ENCODE measurements at places on chromosomes 4 and X.

GRCh38 chr4:77433418-77433733, 172.2 kb upstream of the CXCL13 start:
- DNase-seq, result peak; percentile 8

DNA sequence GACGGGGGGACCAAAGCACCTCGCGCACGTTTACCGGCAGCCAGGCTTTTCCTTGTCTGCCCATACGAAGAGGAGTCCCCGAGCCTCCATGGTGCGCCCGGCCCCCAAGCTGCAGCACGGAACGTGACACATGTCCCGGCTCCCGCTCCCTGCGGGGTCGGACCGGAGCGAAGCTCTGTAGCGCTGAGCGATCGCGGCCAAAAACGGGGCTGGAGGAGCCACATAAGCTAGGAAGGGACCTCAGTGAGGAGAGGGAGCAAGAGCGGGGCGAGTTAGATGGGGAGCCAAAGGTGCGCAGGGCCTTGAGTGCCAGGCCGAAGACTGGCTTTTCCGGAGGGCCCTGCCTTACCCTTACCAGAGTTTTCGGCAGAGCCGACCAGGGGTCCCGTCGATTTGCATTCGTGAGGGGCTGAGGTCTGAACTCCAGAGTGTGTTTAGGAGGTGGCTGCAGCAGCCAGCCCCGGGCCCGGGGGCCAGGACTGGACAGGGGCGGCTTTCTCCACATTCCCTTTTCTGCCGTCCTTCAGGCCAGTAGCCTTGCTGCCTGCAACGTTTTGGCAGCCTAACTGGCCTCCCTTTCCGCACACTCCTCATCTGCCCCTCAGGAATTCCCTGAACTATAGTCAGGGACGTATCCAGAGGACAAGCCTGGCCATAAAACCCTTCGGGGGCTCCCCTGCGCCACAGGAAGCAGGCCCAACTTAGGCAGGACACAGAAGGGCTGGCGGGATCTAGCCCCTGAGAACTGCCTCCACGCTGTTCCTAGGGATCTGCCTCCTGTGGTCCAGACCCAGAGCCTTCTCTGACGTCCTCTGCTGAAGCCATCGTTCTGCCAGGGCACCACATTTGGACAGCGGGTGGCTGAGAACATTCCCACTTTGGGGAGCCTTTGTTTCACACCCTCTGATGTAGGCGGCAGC, 689 bp downstream of the SSR4 start:
- DNase-seq, result no peak

GRCh38 chr4:155434904-155435303, 58.1 kb upstream of the MAP9 start:
- DNase-seq, result no peak

DNA sequence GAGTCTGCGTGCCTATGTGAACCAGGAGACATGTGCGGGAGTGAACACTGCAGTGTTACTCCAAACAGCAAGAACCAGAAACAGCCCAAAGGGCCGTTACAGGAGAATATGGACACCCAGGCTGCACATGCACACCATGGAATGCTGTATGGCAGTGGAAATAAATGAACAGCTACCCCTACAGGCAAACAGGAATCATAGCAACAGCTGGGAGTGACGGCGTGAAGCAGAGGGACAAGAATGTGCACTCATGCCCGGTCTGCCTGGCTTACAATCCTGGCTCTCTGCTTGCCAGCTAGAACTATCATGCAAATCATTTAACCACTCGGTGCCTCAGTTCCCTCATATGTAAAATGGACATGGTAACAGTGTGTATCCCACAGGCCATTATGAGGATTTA, 16.6 kb downstream of the GPKOW start:
- DNase-seq, result no peak

DNA sequence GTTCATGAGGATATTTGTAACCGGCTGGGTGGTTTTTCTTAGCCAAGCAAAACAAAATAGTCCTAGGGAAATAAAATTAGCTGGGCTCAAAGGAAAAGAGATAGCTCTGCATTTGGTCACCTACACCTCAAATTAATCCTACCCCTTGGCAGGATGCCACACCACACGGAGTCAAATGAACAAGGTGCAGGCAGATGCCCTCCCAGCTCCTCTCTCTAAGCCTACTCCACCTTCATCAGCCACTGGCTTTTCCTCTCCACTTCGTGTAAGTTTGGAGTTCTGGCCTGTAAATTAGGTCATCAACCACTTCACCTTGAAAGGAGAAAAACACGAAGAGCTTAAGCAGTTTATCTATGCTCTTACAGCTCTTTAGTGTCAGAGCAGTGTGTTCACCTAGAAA, 1.4 kb downstream of the DDIT4L start:
- no peak for DNase-seq

GRCh38 chr4:10732914-10733415, 48.4 kb upstream of the CLNK start:
- no peak for DNase-seq

DNA sequence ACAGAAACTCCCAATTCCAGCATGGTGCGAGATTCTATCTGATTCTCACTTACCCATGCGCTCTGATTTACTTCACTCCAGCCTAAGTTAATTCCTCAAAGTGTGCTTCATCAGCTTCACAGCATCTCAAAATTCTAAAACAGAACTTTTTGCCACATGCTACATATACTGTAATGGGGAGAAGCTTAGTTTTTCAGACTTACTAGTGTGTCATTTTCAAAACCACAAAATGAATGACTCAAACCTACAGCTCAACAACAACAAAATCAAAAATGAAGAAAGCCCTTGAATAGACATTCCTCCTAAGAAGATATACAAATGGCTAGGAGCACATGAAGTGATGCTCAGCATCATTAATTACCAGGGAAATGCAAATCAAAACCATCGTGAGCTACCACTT, 14.9 kb downstream of the IRF2 start:
- DNase-seq, result no peak

DNA sequence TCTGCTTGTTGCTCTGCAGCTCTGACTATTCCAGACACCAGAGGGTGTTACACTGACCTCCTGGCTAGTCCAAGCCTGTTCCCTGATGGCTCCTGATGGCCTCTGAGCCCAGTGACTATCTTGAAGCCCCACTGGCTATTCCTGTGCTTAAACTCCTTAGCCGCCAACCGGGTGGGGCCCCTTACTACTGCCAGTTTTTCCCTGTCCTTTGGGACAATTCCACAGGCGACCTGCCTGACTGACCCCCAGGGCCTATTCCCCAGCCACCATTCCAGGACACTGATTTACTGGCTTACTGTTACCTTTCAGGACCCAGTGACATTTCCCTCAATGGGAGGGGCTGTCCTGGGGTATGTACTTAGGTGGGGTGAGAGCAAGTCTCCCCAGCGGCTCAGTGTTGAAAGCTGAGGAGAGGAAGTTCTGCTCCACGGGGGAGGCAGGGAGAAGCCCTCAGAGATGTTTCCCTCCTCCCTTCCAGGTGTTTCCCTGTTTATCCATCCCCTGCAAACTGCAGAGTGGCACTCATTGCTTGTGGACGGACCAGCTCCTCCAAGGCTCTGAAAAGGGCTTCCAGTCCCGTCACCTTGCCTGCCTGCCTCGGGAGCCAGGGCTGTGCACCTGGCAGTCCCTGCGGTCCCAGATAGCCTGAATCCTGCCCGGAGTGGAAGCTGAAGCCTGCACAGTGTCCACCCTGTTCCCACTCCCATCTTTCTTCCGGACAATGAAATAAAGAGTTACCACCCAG, 4.0 kb downstream of the TIMP1 start:
- DNase-seq, result no peak

DNA sequence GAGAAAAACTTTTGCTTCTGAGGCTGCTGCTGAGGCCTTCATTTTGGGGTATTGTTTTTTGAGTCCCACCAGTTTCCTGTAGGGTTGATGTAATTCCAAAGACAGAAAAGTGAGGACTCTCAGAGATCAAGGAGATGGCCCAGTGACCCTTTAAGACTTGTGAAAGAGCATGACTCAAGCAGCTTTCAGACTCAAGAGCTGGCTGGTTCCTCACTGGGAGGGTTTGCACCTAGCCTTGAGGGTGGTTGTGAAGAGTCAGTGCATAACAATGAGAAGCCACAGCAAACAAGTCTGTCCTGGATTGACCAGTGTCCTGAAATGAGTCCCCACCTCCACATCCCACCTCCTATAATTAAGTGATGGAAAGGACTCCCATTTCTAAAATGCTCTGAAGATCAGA, 89.2 kb downstream of the NHS start:
- no peak for DNase-seq

DNA sequence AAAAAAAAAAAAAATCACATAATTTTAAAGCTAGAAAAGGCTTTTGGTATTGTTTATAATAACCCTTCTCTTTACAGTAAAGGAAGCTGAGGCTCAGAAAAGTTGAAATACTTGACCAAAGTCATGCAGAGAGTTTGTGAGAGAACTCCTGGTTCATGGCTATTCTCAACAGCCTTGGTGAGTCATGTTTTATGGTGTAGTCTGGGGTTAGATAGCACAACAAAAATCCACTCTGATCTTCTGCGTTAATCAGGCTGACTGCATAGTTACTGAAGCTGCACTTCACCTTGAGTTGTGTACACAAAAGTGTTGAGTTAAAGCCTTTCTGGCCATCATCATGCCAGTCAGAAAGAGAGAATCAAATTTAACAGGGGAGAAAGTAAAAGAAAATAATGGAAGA, 19.3 kb upstream of the SFRP2 start:
- DNase-seq, result no peak

DNA sequence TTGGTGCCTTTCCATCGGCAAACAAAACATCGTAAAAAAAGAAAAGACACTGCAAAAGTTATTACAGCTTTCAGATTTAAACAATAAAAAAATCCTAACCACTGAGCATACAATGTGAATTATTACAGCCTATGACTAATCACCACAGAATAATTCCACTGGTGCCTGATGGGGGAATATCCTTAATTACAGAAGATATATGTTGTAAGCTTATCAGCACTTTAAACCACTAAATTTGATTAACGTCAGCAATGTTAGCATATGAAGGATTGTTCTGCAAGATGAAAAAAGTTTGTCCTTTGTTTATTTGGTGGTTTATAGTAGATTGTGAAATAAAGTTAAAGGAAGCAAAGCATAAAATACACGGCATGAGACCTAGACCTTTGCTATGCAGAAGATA, 210.2 kb upstream of the ADAMTS3 start:
- DNase-seq, result no peak

DNA sequence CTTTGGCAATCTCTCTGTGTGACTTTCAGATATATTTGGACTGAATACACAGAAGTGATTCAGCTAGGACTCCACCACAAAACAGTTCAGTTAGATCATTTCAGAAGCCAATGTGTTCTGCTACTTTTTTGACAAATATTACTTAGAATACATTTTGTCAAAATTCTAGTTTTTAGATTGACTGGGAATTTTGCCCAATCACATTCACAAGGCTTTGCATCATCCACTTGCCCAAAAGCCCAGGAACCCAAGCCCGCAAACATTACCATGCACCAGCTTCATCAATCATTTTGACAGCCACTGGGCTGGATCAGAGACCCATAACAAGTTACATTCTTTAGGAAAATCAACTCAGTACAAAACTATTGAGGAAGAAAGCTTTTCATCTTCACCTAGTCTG, 256.6 kb upstream of the NDST3 start:
- DNase-seq, result no peak

DNA sequence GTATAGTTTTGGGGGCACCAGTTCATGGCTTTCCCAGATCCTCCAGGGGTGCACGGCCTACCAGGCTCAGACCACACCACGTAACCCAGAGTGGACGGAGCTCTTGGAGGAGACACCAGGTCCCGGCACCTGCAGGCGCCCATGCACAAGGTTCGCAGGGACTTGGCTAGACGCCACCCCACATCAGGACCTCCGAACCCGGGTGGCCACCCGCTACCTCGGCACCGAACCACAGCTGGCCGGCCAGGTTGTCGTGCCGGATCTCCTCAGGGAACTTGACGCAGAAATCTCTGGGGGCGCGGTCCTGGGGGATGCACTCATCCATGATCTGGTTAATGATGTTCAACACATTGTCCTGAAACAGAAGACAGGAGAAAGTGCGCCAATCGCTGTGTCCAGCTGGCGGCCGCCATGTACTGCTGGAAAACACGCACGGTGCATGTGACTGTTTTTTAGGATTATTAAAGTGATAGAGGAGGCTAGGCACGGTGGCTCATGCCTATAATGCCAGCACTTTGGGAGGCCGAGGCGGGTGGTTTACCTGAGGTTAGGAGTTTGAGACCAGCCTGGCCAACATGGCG, 77.1 kb downstream of the ZFYVE28 start:
- no peak for DNase-seq

DNA sequence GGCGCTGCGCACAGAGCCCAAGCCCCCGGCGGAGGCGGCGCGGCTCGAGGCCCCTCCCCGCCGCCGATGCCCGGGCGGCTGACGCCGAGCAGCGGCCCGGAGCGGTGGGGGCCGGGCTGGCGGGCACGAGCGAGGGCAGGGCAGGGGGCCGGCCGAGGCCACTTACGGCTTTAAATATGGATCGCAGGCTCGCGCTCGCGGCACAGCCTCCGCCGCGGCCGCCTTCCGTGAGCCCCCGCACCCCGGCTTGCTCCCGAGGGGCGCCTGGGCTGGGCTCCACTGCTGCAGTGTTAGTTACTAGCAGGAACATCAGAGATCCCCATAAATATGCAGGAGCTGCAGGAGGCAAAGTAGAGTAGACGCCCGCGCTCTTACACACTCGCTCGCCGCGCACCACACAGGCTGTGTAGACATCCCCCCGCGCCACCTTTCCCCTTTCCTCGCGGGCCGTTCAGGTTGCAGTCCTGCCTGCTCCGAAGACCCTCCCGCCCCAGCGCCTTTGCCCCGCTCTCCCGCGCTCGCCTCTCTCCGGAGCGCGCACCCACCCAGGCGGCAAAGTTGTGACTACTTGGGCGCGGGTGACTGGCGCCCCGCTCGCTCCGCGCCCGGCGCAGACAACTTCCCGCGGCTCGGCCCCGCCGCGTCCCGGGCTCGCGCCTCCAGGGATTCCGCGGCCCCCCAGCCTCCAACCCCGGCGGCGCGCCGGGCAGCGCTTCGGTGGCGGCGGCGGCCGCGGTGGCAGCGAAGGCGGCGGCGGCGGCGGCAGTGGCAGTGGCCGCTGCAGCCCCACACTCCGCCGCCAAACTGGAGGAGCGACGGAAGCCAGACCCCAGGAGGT, 152.0 kb upstream of the SLC4A4 start:
- DNase-seq, result peak; percentile 13

GRCh38 chr4:3106339-3107186, 32.1 kb downstream of the HTT start:
- DNase-seq, result peak; percentile 89

GRCh38 chr4:86118711-86119110, 241.1 kb downstream of the MAPK10 start:
- no peak for DNase-seq

- no peak for DNase-seq
These were observed 31.0 kb upstream of the HTRA3 start for GRCh38 chr4:8238515-8239053.
